Gastroesophageal sphincter (tissue), 4 donors: ENCODE measurements at places on chromosomes 11 and 22. TPM values are rescaled to one million over a fixed set of nuclear protein-coding genes. Genes with fewer than 3 reads are reported as not detected.

YDJC gene
- 23.6 TPM for total RNA-seq

RGL4 gene
- not detected for total RNA-seq

PATE2 gene
- total RNA-seq = 0.13 TPM

FAM111B gene
- not detected for total RNA-seq

GRCh38 chr11:113577356-113578032, 102.3 kb upstream of the DRD2 start:
- ATAC-seq = no peak

GRCh38 chr11:19834771-19835170, 122.1 kb downstream of the NAV2 start:
- ATAC-seq = no peak

DNA sequence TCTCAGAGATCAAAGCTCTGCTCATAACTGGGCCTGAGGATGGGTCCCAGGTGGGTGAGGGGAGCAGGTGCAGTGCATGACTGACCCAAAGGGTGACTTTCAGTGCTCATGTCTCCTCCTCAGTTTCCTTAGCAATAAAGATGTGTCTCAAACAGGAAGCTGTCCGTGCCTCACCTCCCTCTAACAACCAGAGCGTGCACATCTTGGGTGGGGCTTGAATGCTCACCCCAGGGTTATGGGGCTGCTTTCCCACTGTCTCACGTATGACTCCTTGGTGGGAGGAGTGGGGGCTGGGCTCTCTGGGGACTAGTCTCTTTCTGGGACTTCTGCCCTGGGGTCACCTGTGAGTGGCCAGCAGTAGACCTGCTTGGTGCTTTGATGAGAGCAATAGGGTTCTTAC, 53.9 kb upstream of the PHOX2A start:
- ATAC-seq = no peak

DNA sequence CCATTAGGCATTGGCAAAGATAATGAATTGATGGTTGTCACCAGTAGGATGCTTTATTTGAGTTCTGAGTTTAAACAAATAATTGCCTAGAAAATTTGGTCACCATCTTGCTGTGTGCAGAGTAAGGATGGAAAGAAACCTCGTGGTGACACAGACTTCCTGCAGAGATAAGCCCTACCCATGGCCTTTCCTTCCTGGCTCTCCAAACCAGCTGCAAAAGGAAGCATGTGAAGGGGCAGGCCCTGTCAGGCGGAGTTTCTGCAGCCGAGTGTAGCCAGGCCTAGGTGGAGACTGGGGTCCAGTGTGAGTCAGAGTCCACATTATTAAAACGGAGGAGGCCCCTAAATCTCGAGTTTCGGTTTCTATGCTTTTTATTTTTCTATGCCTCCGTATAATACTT, 83.1 kb upstream of the ADSL start:
- no peak for ATAC-seq
